ENCODE measurements at places on chromosomes 11 and 22.

GRCh38 chr11:34869425-34869824 lies 46.8 kb downstream of the APIP start:
- DNase-seq: no peak

GRCh38 chr11:72750086-72750485 lies 2.1 kb downstream of the ARAP1 start:
- DNase-seq: no peak

- no peak for DNase-seq
These were observed 10.2 kb upstream of the CSNK1E start for GRCh38 chr22:38327396-38327795.

DNA sequence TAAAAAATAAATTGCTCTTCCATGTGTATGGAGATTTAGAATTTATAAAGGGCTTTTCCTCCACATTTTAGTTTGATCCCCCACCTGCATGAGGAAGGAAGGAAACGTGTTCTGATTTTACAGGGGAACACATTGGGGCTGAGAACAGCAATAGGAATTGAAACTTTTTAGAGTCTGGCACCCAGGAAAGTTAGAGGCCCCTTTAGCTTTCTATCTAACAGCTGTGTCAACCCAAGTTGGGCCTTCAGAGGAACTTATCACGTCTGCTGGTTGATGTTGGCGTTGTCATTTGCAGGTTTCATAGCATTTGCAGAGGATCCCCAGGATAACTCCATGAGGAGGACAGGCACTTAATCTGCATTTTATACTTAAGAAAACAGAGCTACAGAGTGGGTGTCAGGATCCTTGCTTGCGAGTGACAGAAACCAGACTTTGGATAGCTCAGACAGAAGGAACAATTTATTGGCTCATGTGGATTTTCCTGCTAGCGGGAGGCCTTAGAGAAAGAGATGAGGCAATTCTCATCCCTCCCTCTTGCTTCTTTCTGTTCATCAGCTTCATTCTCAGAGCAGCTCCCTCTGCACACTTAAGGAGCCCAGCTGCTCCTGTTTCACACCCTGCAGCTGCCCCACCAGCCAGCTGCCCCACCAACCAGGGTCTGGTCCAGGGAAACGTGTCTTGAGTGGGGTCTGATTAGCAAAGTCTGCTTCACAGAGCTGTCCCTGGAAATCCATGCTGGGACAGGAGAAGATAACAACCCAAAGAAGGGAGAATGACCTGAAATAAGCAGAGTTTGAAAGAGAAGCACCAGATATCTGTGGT lies 92.5 kb upstream of the OR4B1 start:
- DNase-seq: no peak

DNA sequence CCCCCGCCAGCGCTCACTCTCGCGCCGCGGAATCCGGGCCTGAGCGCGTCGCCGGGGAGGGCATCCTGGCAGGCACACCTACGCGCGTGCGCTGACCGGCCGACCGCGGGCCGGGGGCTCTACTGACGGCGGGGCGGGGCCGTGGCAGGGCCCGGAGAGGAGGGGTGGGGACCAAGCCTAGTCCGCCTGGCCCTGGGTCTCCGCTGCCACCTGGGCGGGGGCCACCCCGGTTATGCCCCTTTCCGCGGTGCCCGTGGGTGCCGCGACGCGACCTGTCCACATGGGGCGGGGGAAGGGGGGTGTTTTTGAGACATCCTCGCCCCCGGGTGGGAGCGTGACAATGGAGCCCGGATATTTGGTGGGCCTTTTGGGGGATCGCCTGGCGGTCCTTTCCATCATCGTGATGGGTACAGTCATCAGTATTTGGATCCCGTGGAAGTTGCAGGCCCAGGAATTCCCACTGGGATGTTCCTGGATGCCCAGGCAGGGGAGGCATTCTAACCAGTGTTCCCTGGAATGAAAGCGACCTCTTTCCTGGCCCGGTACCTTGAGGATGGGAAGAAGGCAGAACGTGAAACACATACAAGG lies 2.2 kb downstream of the NCAM1 start:
- no peak for DNase-seq

DNA sequence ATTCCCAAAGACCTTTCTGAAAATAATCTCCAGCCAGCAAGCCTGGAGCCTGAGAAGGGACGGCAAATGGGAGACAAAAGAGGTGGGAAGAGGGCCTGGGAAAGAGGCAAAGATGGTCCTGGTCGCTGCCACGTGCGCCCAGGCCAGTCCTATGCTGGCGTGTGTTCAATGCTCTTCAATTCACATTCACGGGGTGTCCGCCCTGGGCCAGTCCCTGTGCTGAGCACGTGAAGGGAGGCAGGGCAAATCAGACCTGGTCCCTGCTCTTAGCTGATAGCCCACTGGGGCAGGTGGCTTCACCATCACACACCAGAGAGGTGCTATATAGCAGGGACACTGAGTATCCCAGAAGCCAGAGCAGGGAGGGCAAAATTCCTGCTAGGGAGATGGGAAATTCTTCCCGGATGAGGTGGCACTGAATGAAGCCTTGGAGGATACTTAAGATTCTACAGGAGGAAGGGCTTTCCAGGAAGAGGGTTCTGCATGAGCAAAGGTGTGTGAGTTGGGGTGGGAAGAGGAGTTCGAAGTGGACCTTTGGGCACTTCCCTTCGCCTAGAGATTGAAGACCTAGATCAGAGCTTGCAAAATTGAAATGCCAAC lies 148.2 kb downstream of the CHST1 start:
- no peak for DNase-seq
